ENCODE measurements at places on chromosomes 5 and 9. TPM values are rescaled to one million over a fixed set of nuclear protein-coding genes. Genes with fewer than 3 reads are reported as not detected.

Gene ZNF366
- not detected for total RNA-seq

Gene ADGRD2
- total RNA-seq, result 0.31 TPM

Gene C9
- total RNA-seq, result not detected

Gene PTGS1
- total RNA-seq, result 1.1 TPM

Gene FUT7
- not detected for total RNA-seq

Gene GRM6
- not detected for total RNA-seq

Gene ZBED3
- total RNA-seq, result 15.4 TPM

Gene ROR2
- total RNA-seq, result 7.4 TPM

Gene PCDHGB7
- total RNA-seq, result 4.4 TPM

Gene CPLANE1
- total RNA-seq, result 21.4 TPM

Gene CCL27
- 0.43 TPM for total RNA-seq

Gene MEIKIN
- total RNA-seq, result not detected

Gene KIF27
- 13.3 TPM for total RNA-seq

Gene TTLL11
- 8.6 TPM for total RNA-seq

Gene COL27A1
- 29.5 TPM for total RNA-seq

Gene KCNIP1
- total RNA-seq, result 5.3 TPM

Gene CA9
- total RNA-seq, result not detected

Gene CTSL
- 85.7 TPM for total RNA-seq

Gene C5orf24
- 62.9 TPM for total RNA-seq

Gene ZNF483
- 11.7 TPM for total RNA-seq

Gene DMGDH
- total RNA-seq, result 0.48 TPM

Gene TPPP
- total RNA-seq, result 3.6 TPM

Gene ALDOB
- 36.7 TPM for total RNA-seq

Gene TAF11L5
- total RNA-seq, result not detected

Gene TAF1L
- total RNA-seq, result not detected

Gene LCN2
- total RNA-seq, result 12.4 TPM

Gene UBE2D2
- total RNA-seq, result 140 TPM

Gene LSM11
- total RNA-seq, result 3.6 TPM

Gene TLR4
- 2.7 TPM for total RNA-seq

Gene TTC23L
- 1.8 TPM for total RNA-seq

Gene ENC1
- 96.8 TPM for total RNA-seq

Gene TTC1
- 43.1 TPM for total RNA-seq

All from type B pancreatic cell (in vitro differentiated cells).